ENCODE measurements at places on chromosomes 2 and 18. TPM values are rescaled to one million over a fixed set of nuclear protein-coding genes. Genes with fewer than 3 reads are reported as not detected.
A peak's percentile ranks its signal among the peaks of the same experiment; 100 is the strongest.

- DNase-seq = no peak
- no peaks in the 10 kb centered on the region for H3K4me1 ChIP-seq
- H3K4me3 ChIP-seq = no peak overlapping the region
- H3K36me3 ChIP-seq = no peaks in the 10 kb centered on the region
- H3K27ac ChIP-seq = no peak overlapping the region
These were observed 89.5 kb downstream of the TMEM185B start for GRCh38 chr2:120133572-120134244.

The DSG3 gene
- 0.05 TPM for polyA plus RNA-seq

DNA sequence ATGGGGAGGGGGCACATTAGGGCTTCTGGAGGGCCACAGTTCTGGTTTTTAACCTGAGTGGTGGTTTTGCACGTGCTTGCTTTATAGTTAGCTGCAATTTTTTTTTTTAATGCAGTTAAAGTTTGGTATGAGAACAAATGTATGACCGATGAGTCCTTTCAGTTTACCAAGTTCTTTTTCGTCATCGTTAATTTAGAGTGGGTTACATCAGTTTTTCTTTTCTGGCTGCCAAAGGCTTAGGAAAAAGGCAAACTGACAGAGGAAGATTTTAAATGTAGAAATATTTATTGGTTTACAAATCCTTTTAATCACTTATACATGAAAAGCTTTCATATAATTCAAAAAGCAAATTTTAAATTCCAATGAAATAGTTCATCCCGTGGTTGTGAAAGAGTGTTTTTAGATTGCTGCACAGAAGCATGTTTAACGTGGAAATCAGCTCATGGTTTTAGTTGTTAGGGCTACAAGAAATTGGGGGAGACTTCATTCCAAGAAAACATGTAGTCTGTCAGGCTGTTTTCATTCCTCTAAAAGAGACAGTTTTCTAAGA lies 82.9 kb downstream of the MSH2 start:
- H3K4me1 ChIP-seq = peaks cover 25% of the 10 kb centered on the region
- no peaks in the 10 kb centered on the region for H3K27me3 ChIP-seq
- H3K27ac ChIP-seq = no peak overlapping the region
- H3K4me3 ChIP-seq = no peak overlapping the region
- peaks cover 29% of the 10 kb centered on the region for H3K36me3 ChIP-seq

GRCh38 chr2:84338069-84338468 lies 121.0 kb downstream of the SUCLG1 start:
- no peak for DNase-seq
- no peaks in the 10 kb centered on the region for H3K36me3 ChIP-seq
- no peaks in the 10 kb centered on the region for H3K27me3 ChIP-seq
- no peaks in the 10 kb centered on the region for H3K4me1 ChIP-seq

GRCh38 chr2:187500585-187501359 lies 52.7 kb upstream of the CALCRL start:
- H3K36me3 ChIP-seq = no peaks in the 10 kb centered on the region
- no peak overlapping the region for H3K4me3 ChIP-seq
- H3K27ac ChIP-seq = no peak overlapping the region
- peaks cover 5% of the 10 kb centered on the region for H3K4me1 ChIP-seq

The CYP26B1 gene
- polyA plus RNA-seq = 0.07 TPM

DNA sequence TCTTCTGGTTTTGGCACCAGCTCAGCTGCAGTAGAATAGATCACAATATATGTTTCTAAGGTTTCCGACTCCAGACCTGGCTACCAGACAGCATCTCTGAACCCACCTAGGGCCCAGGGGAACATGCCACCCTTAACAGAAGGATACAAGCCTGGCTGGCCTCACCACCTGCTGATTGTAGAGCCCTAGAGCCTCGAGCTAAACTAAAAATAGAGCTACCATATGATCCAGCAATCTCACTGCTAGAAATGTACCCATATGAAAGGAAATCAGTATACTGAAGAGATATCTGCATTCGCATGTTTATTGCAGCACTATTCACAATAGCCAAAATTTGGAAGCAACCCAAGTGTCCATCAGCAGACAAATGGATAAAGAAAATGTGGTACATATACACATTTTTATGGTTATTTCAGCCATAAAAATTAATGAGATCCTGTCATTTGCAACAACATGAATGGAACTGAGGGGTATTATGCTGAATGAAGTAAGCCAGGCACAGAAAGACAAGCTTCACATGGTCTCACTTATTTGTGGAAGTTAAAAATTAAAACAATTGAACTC lies 242.4 kb upstream of the SLC39A10 start:
- H3K4me1 ChIP-seq = peaks cover 11% of the 10 kb centered on the region
- no peaks in the 10 kb centered on the region for H3K36me3 ChIP-seq
- H3K27ac ChIP-seq = no peak overlapping the region
- H3K4me3 ChIP-seq = no peak overlapping the region

DNA sequence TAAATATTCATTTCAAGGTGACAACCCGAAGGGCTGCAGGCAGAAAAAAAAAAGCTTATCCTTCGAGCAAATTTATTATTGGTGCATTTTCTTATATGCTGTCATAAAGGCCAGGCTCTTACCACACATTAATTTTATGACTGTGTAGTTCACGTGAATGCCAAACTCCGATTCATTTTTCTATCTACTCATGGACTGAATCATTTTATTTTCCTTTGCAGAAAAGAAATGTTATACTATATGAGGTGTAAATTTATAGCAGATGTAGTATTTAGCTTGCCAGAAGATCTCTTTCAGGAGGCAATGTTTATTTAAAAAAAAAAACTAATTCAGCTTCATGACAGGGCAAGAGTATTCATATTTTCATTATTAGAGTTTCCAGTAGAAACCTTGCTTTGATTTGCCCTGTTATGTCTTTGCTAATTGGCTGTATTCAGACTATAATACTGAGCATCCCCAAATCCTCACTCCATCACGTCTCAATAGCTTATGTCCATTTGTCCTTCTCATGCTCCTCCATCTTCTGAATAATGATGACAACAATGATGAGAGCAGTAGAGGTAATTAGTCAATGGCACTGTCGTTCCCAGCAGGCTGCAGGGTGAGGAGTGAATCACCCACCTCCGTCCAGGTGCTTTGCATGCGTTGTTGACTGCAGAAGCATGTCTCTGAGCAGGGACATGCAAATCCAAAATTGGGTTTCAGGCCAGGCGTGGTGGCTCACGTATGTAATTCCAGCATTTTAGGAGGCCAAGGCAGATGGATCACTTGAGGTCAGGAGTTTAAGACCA lies 101.1 kb upstream of the RAB12 start:
- no peaks in the 10 kb centered on the region for H3K36me3 ChIP-seq
- H3K4me3 ChIP-seq = no peak overlapping the region
- DNase-seq = no peak
- H3K27ac ChIP-seq = no peak overlapping the region
- H3K4me1 ChIP-seq = no peaks in the 10 kb centered on the region

DNA sequence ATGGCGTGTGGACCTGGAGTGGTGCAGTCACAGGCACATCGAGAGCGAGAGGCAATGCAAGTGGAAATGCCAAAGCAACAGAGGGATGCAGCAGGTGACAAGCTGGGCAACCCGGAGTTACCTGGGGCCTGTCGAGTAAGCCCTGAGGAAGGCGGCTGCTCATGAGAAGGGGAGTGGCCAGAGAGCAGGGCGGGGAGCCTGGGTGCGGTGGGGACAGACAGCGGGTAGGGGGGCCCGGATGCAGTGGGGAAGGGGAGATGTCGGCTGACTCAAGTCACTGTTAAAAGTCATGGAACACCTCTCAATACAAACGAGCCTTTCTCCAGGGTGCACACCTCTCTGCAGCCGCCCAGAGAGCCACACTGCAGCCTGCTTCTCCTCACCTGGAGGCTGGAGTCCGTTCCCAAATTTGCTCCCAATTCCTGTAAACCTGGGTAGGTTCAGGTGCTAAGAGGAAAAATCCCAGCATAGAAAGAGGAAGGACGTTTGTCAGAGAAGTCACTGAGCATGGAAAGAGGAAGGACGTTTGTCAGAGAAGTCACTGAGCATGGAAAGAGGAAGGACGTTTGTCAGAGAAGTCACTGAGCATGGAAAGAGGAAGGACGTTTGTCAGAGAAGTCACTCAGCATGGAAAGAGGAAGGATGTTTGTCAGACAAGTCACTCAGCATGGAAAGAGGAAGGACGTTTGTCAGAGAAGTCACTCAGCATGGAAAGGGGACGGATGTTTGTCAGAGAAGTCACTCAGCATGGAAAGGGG lies 71.7 kb upstream of the TWIST2 start:
- DNase-seq = no peak
- no peaks in the 10 kb centered on the region for H3K27me3 ChIP-seq
- no peaks in the 10 kb centered on the region for H3K4me1 ChIP-seq
- H3K4me3 ChIP-seq = no peak overlapping the region
- H3K27ac ChIP-seq = no peak overlapping the region

- no peaks in the 10 kb centered on the region for H3K36me3 ChIP-seq
- no peak overlapping the region for H3K27ac ChIP-seq
- no peak for DNase-seq
- H3K27me3 ChIP-seq = no peaks in the 10 kb centered on the region
- no peak overlapping the region for H3K4me3 ChIP-seq
These were observed 254.8 kb downstream of the TGIF1 start for GRCh38 chr18:3704556-3705344.

- H3K36me3 ChIP-seq = no peaks in the 10 kb centered on the region
- no peak for DNase-seq
- H3K4me3 ChIP-seq = no peak overlapping the region
- H3K27ac ChIP-seq = no peak overlapping the region
- H3K4me1 ChIP-seq = peaks cover 8% of the 10 kb centered on the region
These were observed 95.9 kb downstream of the KCNF1 start for GRCh38 chr2:11007331-11008264.

DNA sequence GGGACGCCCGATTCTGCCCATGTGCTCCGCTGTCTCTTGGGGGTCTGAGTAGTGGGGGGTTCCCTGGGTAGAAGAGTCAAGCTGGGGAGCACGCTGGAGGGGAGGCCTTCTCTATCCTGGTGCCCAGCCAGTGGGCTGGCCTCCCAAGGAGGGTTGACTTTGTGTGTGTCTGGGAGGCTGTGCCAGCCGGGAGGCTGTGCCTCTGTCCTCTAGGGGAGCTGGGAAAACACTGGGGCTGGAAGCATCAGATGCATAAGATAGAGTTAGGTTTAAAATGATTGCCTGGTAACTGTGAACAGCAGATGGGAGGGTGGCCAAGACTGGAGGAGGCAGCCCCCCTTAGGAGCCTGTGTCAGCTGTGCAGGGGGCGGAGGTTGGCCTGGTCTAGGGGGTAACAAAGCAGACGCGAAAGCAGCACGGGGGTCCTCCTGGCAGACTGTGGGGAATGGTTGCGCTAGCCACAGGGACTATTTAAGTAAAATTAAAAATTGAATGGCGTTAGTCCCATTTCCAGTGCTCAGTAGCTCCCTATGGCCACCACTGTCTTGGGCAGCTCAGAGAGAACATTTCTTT lies 1.3 kb downstream of the ING5 start:
- H3K27me3 ChIP-seq = no peaks in the 10 kb centered on the region
- H3K36me3 ChIP-seq = peaks cover 23% of the 10 kb centered on the region
- no peak overlapping the region for H3K27ac ChIP-seq
- DNase-seq = no peak
- H3K4me3 ChIP-seq = peak overlapping the region; percentile 92

The CRYGC gene
- polyA plus RNA-seq = not detected
